ENCODE measurements at places on chromosomes 6 and 20.

GRCh38 chr6:148069256-148069655 lies 273.4 kb upstream of the SASH1 start:
- no peak for DNase-seq

DNA sequence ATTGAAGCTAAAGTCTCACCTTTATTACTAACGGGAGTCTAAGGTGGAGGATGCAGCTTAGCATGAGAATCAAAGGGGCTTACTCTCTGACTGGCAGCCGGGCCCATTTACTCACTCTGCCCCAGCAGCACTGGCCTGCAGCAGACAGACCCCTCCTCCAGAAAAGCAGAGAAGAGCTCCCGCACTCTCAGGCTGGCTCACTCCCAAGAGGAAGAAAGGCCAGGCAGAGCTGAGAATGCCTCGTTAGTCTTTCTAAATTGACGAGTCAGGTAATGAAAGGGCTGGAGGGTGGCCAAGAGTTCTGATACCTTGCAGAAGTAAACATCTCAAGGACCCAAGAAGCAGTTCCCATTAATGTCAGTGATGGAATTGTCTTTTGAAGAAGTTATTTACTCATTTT lies 44.5 kb upstream of the IL20RA start:
- DNase-seq, result no peak

DNA sequence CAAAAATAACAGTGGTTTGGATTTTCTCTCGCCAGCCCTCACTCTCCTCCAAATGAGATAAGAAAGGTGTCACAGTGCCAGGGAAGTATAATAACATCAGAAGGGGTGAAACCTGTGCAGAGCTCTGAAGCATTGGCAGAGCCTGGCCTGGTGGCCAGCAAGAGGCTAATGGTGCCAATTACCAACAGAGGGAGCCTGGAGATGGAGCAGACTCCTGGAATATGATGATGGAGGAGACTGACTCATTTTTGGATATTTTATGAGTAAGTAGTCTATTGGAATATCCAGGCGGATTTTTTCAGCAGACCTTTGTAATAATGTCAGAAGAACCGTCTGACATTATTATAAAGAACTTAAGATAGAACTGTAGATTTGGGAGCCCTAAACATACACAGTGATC lies 442.6 kb upstream of the MARCKS start:
- DNase-seq, result no peak

- no peak for DNase-seq
Measured at GRCh38 chr6:130313206-130313605, 52.6 kb upstream of the TMEM200A start.

DNA sequence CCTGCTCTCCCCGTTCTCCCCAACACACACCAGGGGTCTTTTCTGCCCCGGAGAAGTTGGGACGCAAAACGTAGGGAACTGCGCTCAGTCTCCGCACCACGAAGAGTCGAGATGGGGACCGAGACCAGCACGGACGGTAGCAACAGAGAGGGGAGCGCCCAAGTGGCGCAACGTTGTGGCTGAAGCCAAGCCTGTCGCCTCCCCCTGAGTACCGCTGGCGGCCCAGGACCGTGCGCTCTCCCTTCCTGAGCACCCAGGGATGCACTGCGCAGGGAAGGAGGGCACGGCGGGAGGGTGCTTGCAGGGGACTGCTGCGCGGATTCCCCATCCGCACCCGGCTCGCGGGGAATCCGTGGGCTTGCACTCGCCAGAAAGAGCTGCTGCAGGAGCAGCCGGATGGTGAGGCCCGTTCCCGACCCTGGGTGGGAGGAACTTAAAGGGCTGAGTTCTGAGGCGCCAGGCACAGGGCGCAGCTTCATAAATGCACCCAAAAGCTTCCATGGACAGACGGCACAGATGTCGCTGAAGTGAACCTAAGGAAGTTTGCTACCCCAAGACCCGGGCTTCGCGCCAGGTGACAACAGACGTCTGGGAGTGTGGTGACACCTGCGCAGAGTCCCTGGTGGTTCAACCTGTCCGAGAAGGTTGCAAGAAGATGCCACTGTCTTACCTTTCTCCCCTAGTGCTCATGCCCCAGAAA lies 178.7 kb downstream of the TBXT start:
- DNase-seq, result no peak

Data from NCI-H187 treated with DMSO at 0.1 percent for 48 hours (cell line).